ENCODE measurements at places on chromosomes 12 and 14.

DNA sequence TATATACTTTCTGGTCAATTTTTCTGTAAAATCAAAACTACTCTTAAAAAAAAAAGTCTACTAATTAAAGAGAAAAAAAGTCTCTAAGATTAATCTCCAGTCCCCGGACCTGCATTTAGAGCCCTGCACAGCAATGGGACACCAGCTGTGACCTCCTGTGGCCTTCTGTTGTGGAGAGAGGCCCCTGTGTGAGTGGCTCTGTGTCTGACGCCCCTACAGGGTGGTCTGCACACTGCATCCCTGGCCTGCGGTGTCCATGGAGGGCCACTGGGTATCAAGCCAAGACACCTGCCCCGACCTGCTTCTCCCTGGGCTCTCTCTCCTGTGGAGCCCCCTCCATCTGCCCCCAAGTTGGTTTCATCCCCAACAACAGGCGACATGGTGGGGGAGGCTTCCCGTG, 248.0 kb upstream of the DIO3 start:
- no peak for DNase-seq

DNA sequence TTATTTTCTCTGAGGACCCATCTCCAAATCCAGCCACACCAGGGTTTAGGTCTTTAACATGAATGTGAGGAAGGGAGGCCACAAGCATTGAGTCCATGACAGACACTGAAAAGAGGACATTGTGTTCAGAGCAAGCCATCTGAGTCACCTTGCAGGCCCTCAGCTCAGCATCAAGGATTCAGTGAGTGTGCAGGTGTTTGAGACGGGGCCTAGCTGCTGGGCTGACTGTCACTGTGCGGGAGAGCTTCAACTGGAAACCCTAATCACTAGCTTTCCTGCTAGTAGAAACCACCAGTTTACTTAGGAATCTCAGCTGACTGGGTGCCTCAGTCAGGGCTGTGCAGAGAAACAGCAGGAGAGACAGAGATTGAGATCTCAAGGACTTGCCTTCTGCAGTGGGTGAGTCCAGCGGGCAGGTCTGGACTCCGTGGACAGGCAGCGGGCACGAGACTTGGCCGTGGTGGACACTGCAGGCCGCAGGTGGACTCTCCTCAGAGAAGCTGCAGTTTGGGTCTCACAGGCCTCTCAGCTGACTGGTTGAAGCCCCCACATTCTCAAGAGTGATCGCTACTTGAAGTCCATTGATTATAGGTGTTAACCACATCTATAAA, 86.1 kb upstream of the DYNC1H1 start:
- no peak for DNase-seq

- DNase-seq = no peak
Measured at GRCh38 chr14:95998656-95999055, 40.5 kb upstream of the C14orf132 start.

GRCh38 chr12:12290206-12290605, 23.4 kb upstream of the LRP6 start:
- no peak for DNase-seq

DNA sequence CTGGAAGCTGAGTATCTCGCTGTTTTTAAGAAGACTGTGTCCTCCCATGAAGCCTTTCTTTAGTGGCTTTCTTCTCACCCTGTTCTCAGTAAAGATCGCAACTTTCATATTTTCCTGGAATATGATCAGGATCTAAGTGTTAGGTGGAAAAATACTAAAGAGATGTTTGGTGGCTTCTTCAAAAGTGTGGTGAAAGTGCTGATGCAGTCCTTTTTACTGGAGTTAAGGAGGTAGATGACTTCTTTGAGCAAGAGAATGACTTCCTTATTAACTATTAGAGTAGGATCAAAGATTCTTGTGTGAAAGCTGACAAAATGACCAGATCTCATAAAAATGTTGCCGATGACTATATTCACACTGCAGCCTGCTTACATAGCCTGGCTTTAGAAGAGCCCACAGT, 141.6 kb downstream of the SLC5A8 start:
- DNase-seq = no peak

DNA sequence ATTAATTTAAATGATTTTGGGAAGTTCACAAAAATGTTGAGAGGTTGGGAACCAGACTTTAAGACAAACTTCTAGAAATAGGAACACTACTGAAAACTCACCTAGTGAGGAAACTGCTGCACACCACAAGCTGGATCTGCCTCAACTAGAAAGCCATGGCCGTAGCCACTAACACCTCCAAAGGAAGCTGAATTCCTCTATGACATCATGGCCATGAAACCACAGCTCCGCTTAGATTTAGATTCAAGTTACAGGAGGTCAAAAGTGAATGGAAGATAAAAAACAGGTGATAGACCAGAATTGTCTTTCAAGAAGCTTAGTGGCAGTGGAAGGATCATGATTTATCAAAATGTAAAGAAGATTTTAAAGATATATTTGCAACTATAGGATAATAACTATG, 208.8 kb upstream of the ALG10 start:
- DNase-seq = no peak

DNA sequence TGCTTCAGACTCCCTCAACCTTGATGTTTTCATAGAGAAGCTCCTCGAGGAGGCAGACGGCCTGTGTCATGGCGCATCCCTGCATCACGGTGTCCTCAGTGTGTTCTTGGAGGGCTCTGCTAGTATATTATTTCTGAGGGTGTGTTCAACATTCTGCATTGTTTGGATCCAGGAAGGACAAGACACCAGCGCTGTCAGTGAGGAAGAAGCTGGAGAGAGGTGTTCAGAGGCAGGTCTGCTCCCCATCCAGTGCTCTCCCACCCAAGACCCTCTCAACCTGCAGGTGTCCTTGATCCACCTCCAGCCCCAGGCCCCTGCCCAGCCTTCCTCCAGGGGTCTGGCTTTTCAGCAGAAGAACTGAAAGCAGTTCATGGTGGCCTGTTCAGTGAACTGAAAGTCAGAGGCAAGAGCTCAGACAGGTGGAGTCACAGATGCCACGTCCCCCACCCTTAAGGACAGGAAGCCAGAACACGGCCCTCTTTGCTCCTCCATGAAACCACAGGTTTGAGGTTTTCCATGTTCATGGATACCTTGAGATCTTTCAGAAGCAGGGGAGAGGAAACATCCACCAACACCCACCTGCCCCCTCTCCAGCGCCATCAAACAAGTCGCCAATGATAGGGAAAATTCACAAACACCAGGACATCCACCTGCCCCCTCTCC, 37.4 kb downstream of the DIO3 start:
- DNase-seq = no peak

DNA sequence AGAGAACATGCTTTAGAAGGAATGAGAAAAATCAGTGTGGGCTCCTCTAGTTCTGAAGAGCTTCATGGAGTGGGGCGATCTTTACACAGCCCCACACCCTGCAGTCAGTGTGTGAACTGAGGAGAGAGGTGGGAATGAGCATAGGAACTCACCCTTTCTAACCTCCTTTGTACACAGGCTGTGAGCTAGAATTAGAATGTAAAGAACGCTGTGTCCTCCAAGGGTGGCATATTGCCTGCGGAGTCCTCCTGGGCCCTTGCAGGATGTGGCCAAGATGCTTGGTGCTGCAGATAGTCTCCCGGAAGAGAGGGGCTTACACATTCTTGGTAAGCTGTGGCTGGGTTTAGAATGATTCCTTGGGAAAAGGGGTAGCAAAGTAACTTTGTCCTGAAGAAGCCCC, 43.9 kb downstream of the NINJ2 start:
- no peak for DNase-seq

GRCh38 chr12:15172060-15172822, 49.0 kb downstream of the RERG start:
- no peak for DNase-seq

DNA sequence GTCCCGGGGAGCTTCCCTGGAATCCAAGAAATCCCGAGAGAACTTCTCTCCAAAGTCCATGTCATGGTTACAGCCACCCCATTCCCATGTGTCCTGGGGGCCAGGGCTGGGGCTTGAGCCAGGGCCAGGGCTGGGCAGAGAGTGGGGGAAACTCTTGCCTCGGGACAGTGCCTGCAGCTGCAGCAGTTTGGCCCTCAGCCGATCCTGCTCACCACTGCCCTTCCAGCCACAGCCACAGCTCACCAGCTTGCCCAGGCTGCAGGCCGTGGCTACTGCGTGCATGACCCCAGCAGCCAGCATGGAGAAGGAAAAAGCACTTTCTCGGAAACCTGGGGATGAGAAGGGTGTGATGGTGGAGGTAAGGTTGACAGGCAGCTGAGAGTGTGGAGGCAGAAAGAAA, 3.5 kb downstream of the WNT10B start:
- DNase-seq = no peak

- no peak for DNase-seq
Measured at GRCh38 chr12:100337727-100338126, 19.1 kb upstream of the SLC17A8 start.

DNA sequence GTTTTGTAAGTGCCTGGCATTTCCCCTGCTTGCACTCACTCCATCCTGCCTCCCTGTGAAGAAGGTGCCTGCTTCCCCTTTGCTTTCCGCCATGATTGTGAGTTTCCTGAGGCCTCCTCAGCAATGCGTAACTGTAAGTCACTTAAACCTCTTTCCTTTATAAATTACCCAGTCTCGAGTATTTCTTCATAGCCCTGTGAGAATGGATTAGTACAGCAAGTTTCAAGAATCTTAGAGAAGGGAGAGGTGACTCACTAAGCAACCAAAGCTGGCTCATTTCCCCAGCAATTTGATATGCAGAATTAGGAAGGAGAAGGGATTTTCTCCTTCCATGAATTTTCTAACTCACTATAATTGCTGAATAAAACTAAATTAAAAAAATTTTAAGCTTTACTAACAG, 251.0 kb upstream of the FOXG1 start:
- DNase-seq = no peak

GRCh38 chr14:98951521-98952152, 320.4 kb downstream of the BCL11B start:
- peak; percentile 38 for DNase-seq

DNA sequence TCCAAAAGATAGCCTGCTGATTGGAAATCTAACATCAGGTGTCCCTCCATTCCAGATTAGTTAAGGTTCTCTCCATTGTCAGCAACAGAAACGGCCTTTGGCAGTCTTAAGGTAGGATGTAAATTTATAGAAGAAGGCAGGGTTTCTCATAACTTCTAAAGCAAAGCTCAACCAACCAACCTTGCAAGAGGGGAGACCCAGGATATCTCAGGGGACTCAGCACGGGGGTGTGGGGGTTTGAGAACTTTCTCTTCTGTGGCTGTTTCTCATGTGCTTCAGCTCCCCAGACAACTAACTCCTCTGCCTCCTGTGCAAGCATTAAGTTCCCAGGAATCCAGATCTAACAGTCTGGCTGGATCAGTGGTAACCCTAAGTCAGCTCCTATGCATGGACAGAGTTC, 148.1 kb downstream of the RIMBP2 start:
- no peak for DNase-seq

- no peak for DNase-seq
Measured at GRCh38 chr14:94152676-94153075, 21.4 kb upstream of the PPP4R4 start.

GRCh38 chr12:114779186-114779585, 95.2 kb upstream of the TBX3 start:
- DNase-seq = no peak

- no peak for DNase-seq
Measured at GRCh38 chr12:124484526-124484953, 82.9 kb downstream of the NCOR2 start.

DNA sequence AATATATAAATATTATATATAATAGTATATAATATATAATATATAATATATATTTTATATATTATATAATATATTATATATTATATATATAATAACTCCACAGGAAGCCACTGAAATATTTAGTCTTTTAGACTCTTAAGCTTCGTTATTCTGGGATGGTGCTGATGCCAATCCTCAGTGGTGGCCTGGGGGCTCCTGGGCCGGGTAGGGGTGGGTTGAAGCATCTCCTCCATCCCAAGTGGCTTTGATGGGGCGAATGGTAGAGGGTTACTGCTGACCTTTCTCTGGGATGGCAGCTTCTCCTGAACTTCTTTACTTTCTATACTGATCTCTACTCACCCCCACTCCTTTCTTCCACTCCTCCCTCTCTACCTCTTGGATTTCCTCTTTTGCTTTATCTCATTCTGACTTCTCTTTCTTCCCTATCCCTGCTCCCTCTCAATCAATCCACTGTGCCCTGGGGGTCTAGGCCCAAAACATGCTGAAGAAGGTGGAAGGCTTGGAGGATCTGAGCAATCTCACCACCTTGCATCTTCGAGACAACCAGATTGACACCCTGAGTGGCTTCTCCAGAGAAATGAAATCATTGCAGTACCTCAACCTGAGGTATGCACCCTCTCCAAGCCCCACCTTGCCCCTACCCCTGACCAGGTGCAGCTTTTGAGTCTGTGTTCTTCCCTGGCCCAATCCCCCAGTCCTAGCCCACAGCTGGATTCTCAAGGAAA, 4.8 kb upstream of the ENO2 start:
- DNase-seq = no peak

DNA sequence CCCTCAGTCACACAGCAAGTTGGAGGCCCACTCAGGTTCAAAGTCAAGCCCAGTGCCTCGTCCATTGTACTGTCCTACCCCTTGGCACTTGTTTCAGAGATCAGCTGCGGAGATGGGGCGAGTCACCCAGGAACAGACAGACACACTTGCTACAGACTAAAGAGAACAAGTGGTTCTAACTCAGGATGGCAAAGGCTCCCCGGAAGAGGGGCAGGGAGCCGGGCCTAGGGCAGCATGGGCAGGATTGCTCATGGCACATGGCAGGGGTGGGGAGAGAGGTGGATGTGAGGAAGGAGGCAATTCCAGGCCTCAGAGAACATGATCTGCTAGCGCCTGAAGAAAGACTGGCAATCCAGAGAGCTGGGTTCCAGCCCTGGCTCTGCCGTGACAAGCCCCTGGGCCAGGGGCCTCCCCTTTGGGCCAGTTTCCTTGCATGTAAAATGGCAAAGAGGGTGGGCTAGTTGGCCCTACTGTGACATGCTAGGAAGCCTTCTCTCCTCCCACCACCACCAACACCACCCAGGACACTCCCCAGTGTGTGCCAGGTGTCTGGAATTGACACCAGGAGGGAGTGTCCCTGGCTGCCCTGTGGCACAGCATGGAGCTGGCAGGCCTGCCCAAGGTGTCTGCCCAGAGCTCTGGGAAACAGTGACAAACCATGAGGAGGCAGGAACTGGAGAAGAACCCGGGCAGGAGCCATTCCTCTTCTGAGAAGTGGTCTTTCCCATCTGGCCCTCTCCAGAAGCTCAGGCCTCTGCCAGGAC, 24.0 kb upstream of the IRF2BPL start:
- peak; percentile 80 for DNase-seq

- no peak for DNase-seq
Measured at GRCh38 chr12:62320054-62320453, 59.9 kb downstream of the USP15 start.

GRCh38 chr14:34064349-34064748, 113.5 kb upstream of the EGLN3 start:
- no peak for DNase-seq

- no peak for DNase-seq
Measured at GRCh38 chr14:72883961-72884360, 9.9 kb downstream of the DPF3 start.

GRCh38 chr14:82180139-82180538, 646.5 kb upstream of the SEL1L start:
- no peak for DNase-seq

GRCh38 chr14:77659831-77660230, 43.4 kb upstream of the SPTLC2 start:
- DNase-seq = no peak

GRCh38 chr14:49173765-49174373, 412.3 kb downstream of the RPS29 start:
- DNase-seq = no peak

- DNase-seq = no peak
Measured at GRCh38 chr12:32765906-32766305, 10.2 kb upstream of the YARS2 start.

Measured in ascending aorta (tissue), 2 donors.